A673 (cell line): ENCODE measurements at places on chromosomes 7 and 10. TPM values are rescaled to one million over a fixed set of nuclear protein-coding genes. Genes with fewer than 3 reads are reported as not detected.

ANXA8L1 gene
- not detected in 2 replicates for total RNA-seq

ELN gene
- total RNA-seq = 47.6 and 65.9 TPM in 2 replicates

JCAD gene
- total RNA-seq = 62.0 and 65.8 TPM in 2 replicates

YWHAG gene
- 222 and 249 TPM in 2 replicates for total RNA-seq

TMEM213 gene
- total RNA-seq = not detected in 2 replicates
